Temporal lobe (tissue), 4 donors: ENCODE measurements at places on chromosomes 13 and 19. TPM values are rescaled to one million over a fixed set of nuclear protein-coding genes. Genes with fewer than 3 reads are reported as not detected.

The ERICH6B gene
- total RNA-seq, result 0.25 TPM

The UBE2L5 gene
- not detected for total RNA-seq

The KATNAL1 gene
- total RNA-seq, result 47.9 TPM

The LSR gene
- total RNA-seq, result 1.7 TPM

The C5AR2 gene
- 0.25 TPM for total RNA-seq

The MIDN gene
- total RNA-seq, result 22.6 TPM

The ZNF575 gene
- total RNA-seq, result 0.49 TPM

The KLC3 gene
- 0.25 TPM for total RNA-seq
